Lung microvascular endothelial cell (primary cell): ENCODE measurements at places on chromosomes 6 and 20.

GRCh38 chr6:147833607-147834006 is 325.1 kb downstream of the SAMD5 start:
- DNase-seq: no peak

GRCh38 chr6:161458201-161458951 is 184.5 kb upstream of the AGPAT4 start:
- no peak for DNase-seq

- no peak for DNase-seq
These were observed 494.1 kb downstream of the HACE1 start for GRCh38 chr6:104365451-104366234.

- no peak for DNase-seq
These were observed 187.1 kb downstream of the BMP7 start for GRCh38 chr20:57079031-57080005.

GRCh38 chr6:15378272-15378671 is 132.4 kb downstream of the JARID2 start:
- no peak for DNase-seq

DNA sequence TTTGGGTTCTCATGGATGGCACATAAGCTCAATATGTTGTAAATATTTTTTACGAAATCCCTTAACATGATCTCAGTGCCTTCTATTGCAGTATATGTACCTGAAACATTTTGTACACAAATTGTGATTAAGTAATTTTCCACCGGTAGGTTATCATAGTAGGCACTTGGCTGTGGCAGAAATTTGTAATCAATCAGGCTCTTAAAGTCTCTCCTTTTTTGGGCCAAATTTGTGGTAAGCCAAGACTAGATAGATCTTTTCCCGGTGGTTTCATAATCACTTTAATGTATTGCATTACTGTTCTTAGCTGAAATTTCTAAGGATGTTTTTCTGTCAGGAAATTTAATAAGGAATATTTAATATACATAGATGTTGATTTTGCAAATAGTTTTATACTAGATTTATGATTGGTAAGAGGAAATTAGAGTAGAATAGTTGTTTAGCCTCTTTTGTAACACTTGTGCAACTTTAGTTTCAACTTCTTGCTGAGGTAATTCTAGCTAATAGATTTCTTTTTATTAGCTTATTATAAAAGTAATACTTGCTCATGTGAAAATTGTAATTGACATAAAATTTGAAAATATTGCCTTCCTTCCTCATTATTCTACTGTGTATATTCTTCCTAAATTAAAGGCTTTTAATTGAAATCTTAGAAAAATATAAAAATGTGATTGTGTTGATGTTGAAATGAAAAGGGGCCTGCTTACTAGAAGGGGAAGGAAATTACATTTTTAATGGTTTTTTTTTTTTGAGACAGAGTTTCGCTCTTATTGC is 3.2 kb downstream of the PCMT1 start:
- no peak for DNase-seq

DNA sequence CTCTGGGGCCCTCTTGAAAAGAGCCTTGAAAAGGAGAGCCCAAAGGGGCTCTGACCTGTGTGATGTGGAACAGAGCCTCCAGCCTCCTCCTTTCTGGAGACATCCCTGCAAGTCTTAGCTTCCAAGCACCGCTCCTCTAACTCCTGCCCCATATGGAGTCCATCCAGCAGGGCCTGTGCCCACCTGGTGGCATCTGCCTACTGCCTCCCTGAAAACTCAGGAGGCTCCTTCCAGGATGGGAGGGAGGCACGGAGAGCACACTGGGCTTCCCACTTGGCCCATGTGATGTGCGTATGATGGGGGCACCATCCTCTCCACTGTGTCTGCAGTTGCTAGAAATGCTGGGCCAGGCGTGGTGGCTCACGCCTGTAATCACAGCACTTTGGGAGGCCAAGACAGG is 98.1 kb downstream of the SYNDIG1 start:
- DNase-seq: no peak

- no peak for DNase-seq
These were observed 577 bp upstream of the C6orf141 start for GRCh38 chr6:49549691-49550491.

GRCh38 chr6:162123797-162124196 is 603.8 kb downstream of the PRKN start:
- no peak for DNase-seq

- no peak for DNase-seq
These were observed 190.8 kb downstream of the DLL1 start for GRCh38 chr6:170100046-170100445.

DNA sequence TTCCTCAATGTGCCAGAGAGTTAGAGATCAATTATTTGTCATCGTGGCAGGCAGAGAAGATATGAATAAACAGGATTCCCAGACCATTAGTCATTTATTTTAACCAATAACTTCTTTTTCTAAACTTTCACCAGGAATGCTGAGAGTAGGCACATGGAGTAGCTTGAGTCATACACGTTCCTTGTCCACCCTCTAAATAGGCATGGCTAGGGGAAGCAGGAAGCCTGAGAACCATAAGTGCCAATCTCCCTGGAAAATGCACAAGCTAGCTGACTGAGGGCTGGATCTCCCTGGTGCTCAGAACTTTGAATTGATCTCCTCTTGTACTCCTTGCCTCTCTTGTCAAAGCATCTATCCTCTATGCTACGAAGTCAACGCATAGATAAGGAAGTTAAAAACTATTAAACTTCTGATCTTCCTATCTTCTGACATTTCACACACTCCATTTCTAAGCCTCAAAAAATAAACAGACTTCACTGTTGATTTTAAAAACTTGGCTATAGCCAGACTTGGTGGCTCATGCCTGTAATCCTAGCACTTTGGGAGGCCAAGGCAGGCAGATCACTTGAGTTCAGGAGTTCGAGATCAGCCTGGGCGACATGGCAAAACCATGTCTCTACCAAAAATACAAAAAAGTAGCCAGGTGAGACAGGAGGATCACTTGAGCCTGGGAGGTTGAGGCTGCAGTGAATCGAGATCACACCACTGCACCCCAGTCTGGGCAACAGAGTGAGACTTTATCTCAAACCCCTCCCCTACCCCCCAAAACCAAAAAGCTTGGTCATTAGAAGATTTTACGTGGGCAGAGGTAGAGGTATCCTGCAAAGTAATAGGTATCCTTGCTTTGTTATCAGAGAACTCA is 11.8 kb downstream of the ADTRP start:
- peak; percentile 97 for DNase-seq

DNA sequence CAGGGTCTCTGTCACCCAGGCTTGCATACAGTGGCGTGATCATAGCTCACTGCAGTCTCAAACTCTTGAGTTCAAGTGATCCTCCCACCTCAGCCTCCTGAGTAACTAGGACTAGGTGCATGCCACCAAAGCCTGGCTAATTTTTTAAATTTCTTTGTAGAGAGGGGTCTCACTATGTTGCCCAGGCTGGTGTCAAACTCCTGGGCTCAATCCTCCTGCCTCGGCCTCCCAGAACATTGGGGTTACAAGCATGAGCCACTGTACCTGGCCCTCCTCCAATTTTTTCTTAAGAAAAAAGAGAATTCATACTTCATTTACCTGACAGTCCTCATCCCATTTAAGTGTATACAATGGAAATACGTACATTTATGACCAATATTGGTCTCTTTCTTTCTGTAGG is 37.9 kb downstream of the E2F3 start:
- no peak for DNase-seq

DNA sequence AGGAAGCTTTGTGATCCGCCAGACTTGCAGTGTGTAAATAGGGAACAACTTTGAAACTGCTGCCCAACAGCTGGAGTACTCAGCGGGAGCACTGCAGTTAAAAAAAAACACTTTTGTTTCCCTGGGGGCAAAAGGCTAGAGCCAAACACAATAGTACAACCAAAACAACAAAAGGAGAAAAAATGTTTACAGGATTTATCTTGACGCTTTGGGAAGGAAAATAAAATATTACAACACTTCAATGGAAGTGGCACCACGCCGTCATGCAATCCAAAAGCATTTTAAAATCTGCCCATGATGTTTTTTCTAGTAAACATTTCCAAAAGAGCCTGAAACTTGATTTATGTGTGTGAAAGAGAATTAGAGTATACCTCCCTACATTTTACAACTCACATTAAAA is 26.0 kb downstream of the PTPRK start:
- DNase-seq: no peak

DNA sequence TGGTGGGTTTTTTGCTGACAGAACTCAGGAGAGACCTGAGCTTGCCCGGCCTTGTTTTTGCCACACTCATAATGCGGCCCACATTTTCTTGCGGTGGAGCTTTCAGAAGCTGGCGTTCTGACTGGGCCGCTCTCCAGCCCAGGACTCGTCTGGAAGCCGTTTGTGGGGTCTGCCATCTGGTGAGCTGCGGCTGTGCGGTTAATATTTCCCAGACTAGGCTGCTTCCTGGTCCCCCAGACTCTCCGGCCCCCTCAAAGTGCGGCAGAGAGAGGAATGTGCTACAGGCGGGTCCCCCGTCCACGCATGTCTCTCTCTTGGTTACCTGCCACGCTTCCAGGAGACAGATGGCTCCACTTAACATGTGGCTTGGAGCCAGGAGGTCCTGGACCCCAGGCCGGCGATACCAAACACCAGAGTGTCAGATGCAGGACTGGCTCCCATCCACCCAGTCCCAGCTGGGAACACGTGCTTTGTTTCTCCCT is 128.9 kb upstream of the PMEPA1 start:
- no peak for DNase-seq

DNA sequence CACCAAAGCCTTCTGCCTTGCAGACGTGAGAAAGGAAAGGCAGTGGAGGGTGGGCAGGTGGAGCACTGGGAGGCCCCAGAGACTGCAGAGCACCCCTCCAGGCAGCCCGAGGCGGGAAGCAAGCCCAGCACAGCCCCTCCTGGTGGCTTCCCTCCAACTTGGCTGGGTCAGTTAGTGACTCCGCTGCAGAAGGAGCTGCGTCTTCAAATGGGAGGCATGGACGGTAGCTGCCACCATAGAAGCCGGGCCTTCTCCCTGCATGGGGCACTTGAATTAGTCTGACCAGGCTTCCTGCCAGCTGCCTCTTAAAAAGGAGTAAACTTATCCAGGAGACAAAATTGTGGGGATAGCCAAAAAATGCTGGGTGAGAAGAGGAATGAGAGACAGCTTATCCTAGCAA is 88.0 kb upstream of the RPS6KA2 start:
- DNase-seq: no peak

DNA sequence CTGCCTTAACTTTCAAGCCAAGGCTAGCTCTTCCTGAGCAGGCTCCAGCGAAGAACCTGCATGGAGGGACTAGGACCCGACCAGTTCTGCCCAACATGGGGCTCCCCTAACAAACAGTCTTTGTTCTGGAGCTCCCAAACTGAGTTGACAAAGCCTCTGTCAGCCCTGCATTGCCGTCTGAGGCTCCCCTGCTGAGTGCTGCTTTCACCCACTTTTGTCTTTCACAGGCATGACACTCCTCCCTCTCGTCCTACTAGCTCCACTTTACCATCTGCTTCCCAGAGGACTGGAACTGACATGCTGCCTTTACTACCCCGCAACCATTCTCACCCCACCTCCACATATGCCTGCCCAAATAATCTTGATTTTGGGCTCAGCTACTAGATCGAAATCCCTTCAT is 45.1 kb upstream of the B4GALT5 start:
- no peak for DNase-seq

DNA sequence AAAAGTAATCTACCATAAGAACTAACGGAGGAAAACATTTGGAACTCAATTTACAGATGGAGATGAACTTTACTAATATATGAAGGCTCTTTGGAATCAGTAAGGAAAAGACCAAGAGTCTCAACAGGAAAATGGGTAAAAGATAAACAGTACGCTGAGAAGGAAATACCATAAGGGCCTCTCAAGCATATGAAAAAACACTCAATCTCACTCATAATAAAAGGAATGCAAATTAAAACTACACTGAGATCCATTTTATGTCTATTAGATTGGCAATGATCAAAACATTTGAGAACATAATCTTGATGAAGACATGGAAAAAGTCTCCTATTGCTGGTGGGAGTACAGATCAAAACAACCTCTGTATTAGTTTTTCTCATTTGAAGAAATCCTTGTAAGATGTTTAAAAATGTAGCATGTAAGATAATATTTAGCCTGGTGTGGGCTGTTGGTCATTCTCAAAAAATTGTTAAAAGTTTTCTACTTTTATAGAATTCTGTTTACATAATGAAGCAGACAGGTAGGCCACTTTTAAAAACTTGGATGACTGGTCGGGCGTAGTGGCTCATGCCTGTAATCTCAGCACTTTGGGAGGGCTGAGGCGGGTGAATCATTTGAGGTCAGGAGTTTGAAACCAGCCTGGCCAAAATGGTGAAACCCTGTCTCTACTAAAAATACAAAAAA is 14.5 kb downstream of the REV3L start:
- peak; percentile 49 for DNase-seq

DNA sequence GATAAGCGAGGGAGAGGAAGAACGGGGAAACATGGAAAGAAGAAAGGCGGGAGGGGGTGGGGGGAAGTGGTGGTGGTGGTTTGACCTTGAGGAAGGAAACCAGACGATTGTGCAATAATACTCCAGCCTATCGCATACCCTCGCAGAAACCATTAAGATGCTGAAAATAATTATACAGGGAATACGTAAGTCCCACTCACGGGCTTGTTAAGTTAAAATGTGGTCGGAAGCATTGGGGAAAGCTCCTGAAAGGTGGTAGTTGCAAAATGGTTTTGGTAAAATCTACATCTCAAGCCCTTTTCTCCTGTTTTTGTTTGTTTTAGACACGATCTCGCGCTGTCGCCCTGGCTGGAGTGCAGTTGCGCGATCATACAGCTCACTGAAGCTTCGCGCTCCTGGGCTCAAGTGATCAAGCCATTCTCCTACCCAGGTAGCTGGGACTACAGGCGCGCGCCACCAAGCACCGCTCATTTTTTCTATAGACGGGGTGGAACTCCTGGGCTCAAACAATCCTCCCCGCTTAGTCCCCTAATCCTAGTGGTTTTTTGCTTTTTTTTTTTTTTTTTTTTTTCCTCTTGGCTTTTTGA is 128.9 kb upstream of the ZNF184 start:
- DNase-seq: no peak

DNA sequence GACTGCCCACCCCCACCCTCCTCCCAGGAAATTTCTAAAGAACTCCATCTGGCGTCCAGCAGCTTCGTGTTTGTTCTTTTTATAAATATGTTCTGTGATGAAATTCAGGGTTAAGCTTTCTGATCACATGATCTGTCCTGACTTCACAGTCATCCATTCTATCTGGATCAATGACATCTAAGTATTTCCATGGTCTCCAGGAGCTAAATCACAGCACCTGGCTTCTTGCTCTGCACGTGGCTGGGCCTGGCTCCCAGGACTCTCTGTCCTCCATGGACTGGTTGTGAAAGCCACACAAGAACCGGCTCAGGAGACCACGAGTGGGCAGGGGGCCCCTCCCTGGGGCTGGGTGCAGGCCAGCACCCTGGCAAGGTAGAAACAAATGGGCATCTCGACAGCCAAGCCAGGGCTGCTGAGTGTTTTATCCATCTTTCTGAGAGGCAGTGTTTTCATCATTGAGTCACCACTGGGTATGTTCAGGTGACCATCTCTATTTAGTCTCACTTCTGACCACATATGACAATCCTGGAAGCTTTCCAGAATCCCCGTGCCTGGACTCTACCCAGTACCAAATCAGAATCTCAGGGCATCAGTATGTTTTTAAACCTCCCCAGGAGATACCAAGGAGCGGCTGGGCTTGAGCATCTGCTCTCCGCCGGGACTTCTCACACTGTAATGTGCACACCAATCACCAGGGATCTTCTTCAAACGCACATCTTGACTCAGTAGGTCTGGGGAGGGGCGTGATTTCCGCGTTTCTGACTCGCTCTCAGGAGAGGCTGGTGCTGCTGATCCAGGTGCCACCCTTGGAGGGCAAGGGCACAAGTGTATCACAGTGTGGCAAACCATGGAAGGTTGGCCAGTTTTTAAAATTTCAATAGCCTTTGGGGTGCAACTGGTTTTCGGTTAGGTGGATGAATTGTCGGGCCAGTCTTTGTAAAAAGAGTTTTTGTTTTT is 31.6 kb upstream of the PXDC1 start:
- no peak for DNase-seq

GRCh38 chr6:36688063-36688738 is 9.4 kb upstream of the RAB44 start:
- no peak for DNase-seq
